ENCODE measurements at places on chromosomes 7 and 10.

- DNase-seq = no peak
Measured at GRCh38 chr7:76108540-76109233, 60.8 kb downstream of the MDH2 start.

- DNase-seq = peak; percentile 25
Measured at GRCh38 chr7:39623732-39624441, 515 bp downstream of the RALA start.

GRCh38 chr7:99190359-99191009 lies 17.4 kb downstream of the KPNA7 start:
- no peak for DNase-seq

DNA sequence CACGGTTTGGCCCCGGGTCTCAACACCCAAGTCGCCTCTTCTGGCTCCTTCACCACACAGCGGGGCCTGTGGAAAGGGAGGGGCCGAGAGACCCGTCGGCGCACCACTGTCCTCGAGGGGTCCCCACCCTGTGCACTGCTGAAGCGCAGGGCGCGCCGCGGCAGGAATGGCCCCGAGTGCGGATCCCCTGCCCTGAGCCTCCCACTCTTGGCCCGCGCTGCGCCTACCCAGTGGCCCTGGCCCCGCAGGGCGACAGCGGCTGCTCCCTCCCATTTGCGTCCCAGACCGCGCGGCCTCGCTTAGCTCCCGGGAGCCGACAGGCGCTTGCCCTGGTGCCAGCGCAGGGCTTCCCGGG lies 2.1 kb upstream of the SFMBT2 start:
- no peak for DNase-seq

GRCh38 chr7:28958980-28959347 lies 834 bp upstream of the TRIL start:
- no peak for DNase-seq
